ENCODE measurements at places on chromosomes 16 and 17. TPM values are rescaled to one million over a fixed set of nuclear protein-coding genes. Genes with fewer than 3 reads are reported as not detected.

- no peak for DNase-seq
These were observed 37.0 kb upstream of the CCDC182 start for GRCh38 chr17:57782062-57782490.

DNA sequence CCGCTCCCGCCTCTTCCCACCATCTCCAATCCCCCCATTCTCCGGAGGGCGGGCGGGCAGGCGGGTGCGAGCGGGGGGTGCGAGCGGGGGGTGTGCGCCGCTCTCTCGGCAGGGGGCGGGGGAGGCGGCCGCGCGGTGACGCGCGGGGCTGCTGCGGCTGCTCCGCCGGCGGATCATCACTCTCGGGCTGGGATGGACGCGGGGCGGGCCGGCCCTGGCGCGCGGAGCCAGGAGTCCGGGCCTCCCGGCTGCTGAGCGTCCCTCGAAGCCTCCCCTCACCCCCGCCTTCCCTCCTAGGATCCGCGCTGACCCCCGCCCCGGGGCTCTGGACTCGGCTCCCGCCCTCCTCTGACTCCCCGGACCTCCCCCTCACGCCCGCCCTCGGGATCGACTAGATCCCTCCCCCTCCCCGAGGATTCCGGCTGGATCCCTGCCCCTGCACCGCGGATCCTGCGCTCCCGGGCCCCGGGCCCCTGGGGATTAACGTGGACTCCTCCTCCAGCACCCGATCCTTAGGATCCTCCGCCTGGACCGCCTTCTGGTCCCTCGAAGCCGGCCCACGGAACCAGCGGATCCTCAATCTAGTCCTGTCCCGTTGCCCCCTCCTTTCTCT lies 946 bp upstream of the TMEM256 start:
- no peak for DNase-seq

DNA sequence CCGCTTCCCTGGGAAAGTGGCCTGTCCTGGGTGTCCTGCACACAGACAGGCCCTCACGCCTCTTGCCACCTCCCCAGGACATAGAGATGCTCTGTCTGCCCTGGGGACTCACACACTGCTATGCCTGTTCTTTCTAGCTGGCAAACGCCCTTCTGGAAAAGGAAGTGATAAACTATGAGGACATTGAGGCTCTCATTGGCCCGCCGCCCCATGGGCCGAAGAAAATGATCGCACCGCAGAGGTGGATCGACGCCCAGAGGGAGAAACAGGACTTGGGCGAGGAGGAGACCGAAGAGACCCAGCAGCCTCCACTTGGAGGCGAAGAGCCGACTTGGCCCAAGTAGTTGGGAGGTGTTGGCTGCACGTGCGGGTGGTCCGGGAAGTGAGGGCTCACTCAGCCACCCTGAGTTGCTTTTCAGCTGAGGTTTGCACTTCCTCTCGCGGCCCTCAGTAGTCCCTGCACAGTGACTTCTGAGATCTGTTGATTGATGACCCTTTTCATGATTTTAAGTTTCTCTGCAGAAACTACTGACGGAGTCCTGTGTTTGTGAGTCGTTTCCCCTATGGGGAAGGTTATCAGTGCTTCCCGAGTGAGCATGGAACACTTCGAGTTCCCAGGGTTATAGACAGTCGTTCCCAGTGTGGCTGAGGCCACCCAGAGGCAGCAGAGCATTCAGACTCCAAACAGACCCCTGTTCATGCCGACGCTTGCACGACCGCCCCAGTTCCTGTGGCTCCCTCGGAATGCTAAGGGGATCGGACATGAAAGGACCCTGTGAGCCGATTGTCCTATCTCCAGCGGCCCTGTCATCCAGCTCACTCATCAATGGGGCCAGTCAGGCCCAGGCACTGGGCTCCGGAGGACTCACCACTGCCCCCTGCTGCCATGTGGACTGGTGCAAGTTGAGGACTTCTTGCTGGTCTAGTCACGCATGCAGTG lies 3.5 kb upstream of the RPL13 start:
- peak; percentile 56 for DNase-seq

The RNF227 gene
- polyA plus RNA-seq: 5.3 TPM

DNA sequence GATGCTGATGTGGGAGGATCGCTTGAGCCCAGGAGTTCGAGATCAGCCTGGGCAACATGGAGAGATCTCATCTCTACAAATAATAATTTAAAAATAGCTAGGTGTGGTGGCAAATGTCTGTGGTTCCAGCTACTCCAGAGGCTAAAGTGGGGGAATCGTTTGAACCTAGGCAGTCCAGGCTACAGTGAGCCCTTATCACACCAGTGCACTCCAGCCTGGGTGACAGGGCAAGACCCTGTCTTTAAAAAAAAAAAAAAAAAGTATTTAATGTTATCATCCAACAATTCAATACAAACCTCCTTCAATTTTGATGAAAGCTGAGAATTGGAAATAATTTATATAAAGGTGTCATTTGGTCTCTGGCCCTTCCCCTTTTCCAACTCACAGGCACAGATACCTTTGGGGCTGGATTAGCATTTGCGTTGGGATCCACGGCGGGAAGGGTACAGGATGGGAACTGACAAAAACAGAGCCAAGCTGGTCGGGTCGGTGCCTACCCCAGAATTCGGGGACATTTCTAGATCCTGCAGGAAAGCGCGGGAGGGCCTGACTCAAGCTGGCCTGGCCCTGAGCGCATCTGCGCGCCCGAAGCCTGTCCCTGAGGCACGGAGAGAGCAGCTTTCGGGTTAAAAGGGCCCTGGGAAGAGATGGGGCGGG lies 860 bp upstream of the DCAF7 start:
- no peak for DNase-seq

The SRR gene
- polyA plus RNA-seq: 23.6 TPM

- DNase-seq: no peak
These were observed 2.3 kb downstream of the ATP5MC1 start for GRCh38 chr17:48894886-48895285.

GRCh38 chr17:37160944-37161343 lies 212.2 kb downstream of the AATF start:
- DNase-seq: peak; percentile 70

- DNase-seq: no peak
These were observed 34.7 kb downstream of the ADCY9 start for GRCh38 chr16:4081521-4082021.

The FNDC8 gene
- not detected for polyA plus RNA-seq

DNA sequence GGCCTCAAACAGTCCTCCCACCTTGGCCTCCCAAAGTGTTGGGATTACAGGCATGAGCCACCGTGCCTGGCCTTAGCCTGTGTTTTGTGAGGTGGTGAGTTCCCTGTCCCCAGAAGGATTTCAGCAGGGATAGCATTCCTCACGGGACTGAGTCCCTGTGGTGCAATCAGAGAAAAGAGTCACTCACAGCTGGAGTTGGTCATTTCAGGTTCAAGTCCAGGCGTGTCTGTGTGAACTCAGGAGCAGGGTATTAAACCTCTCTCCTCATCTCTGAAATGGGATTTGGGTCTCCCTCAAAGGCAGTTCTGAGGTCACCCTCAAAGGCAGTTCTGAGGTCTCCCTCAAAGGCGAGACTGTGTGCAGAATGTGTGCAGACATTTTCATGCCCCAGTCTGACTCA lies 28.6 kb downstream of the NPTX1 start:
- DNase-seq: peak; percentile 59

- DNase-seq: peak; percentile 39
These were observed 26.0 kb downstream of the COPZ2 start for GRCh38 chr17:48011405-48012150.

GRCh38 chr17:79443026-79443425 lies 167.8 kb downstream of the RBFOX3 start:
- DNase-seq: no peak

GRCh38 chr17:8707332-8708024 lies 37.2 kb downstream of the CCDC42 start:
- DNase-seq: no peak

The GAS2L2 gene
- 0.07 TPM for polyA plus RNA-seq

DNA sequence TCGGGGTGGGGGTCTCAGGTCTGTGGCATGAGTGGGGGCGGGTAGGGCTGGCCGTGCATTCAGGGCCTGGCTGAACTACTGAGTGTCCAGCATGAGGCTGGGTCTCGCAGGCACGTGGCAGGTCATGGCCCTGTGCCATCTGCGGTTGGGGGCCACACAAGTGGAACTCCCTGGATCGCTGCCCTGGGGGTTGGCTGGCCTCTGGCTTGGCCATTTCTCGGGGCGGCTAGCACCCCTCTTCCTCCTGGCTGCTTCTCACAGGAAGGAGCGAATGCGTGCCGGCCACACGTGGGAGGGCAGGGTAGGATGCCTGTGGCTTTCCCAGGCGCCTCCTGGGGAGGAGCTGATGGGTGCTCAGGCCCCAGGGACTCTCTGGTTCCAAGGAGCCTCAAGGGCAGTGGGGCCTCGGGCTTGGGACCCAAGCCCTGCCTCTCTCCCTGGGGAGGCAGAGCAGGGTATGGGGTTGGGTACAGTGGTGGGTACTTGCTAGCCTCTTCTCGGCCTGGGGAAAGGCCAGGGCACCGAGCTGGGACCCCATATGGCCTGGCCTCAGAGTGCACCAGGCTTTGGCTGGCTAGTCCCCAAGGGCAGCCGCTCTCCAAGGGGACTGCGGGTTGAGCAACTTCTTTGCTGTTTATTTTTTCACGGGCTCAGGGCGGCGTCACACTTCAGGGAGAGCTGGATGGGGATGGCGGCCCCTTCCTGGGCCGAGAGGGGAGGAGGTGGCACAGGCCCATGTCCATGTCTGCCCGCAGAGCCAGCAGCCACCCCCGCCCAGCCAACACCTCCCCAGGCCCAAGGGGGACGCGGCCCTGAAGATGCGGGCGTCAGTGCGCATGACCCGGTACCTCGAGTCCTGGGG lies 37.5 kb downstream of the ADCY7 start:
- DNase-seq: no peak

The KREMEN2 gene
- polyA plus RNA-seq: 0.99 TPM

The CCL4 gene
- not detected for polyA plus RNA-seq

DNA sequence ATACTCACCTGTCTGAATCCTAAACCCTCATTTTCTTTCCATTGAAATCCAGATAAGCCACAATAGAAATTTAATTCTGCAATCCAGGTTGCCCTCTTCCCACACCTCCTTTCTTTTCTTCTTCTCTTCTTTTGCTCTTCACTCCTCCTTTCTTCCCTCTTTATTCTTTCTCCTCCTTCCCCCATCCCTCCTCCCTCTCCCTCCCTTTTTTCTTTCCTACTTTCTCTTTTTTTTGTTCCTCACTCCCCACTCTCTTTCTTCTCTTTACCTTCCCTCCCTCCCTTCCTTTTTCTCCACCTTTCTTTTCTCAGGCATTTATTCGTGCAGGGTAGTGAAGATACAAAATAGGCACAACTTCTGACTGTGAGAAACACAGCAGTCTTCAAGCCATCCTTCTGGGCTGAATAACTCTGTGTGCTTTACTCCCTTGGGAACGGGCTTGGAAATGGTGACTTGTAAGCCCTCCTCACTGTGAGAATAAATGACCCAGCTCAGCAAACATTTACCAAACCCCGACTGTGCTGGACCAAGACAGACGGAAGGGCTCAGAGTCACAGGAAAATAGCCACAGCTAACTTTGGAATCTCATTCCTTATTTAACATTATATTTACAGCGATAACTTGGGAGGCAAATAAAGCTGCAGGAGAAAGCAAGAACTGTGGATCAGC lies 140.8 kb downstream of the HAPSTR1 start:
- no peak for DNase-seq

GRCh38 chr17:38921756-38922411 lies 3.5 kb upstream of the LASP1NB start:
- no peak for DNase-seq

GRCh38 chr17:47252766-47253512 lies 688 bp upstream of the ITGB3 start:
- no peak for DNase-seq

DNA sequence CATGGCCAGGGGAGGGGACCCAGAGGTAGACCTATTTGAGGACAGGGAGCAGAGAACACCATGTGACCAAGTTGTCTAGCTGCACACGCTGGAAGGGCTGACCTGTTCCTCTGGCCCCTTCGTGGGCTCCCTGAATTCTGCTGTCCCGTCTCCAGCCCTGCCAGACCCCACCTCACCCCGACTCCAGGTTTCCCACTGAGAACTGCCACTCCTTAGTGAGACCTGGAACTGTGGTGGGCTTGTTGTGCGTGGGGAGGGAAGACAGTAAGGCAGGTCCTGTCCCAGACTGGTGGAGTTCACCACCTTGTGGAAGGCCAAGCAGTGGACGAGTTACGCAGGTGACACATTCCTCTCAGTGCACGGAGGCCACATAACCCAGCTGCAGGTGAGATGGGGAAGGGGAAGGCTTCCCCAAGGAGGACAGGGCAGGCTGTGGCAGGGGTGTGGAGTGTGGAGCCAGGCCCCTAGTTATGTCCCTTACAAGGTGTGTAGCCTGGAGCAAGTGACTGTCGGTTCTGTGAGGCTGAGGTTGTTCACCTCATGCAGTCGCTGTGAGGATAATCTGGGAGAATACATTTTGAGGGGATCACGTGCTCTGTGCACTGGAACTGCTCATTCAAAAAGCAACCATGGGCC lies 54.7 kb downstream of the USP22 start:
- no peak for DNase-seq

GRCh38 chr17:76333673-76334505 lies 19.8 kb downstream of the PRPSAP1 start:
- DNase-seq: no peak

GRCh38 chr17:4597975-4598374 lies 13.6 kb downstream of the SMTNL2 start:
- DNase-seq: no peak

- no peak for DNase-seq
These were observed 1.3 kb downstream of the ERBB2 start for GRCh38 chr17:39701012-39701783.

The ZG16 gene
- polyA plus RNA-seq: not detected

GRCh38 chr17:57668332-57668731 lies 76.8 kb downstream of the CCDC182 start:
- no peak for DNase-seq

The NACA2 gene
- not detected for polyA plus RNA-seq

- no peak for DNase-seq
These were observed 2.5 kb downstream of the LGALS9 start for GRCh38 chr17:27633312-27634025.

- DNase-seq: no peak
These were observed 4.9 kb upstream of the PHAF1 start for GRCh38 chr16:67104845-67105244.

DNA sequence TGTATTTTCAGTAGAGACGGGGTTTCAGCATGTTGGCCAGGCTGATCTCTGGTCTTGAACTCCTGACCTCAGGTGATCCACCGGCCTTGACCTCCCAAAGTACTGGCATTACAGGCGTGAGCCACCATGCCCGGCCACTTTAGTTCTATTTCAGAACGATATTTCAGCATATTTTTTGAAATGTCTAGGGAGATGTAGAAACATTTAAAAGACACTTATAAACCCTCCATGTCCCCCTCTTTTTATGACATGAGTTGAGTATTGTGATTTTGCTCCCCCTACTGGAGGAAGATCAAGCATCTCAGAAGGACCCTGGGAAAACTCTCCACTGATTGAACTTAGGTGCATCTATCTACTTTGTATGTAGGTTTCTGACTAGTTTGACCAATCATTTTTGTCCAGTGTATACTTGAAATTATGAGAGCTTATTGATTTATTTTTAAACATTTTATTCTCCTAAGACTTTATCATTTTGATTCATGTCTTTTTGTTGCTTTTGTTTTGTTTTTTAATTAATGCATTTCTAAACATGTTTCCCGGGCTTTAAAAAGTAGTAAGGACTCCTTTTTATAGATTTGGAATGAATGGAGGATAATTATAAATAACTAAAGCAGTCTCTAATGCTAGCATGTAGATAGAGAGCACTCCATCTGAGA lies 105.1 kb downstream of the CHD9 start:
- peak; percentile 32 for DNase-seq

The UTP18 gene
- 20.6 TPM for polyA plus RNA-seq

GRCh38 chr17:43935204-43935925 lies 6.9 kb downstream of the PPY start:
- DNase-seq: no peak

Data from mammary epithelial cell (primary cell).